SIG-M5 (cell line): ENCODE measurements at places on chromosomes 1 and 21.

- no peak for DNase-seq
Observed at GRCh38 chr1:188240772-188241406, 1412.1 kb downstream of the PLA2G4A start.

- DNase-seq = no peak
Observed at GRCh38 chr1:42992054-42992571, 33.4 kb upstream of the SLC2A1 start.

GRCh38 chr21:37619464-37619974, 252.9 kb downstream of the DYRK1A start:
- DNase-seq = no peak

DNA sequence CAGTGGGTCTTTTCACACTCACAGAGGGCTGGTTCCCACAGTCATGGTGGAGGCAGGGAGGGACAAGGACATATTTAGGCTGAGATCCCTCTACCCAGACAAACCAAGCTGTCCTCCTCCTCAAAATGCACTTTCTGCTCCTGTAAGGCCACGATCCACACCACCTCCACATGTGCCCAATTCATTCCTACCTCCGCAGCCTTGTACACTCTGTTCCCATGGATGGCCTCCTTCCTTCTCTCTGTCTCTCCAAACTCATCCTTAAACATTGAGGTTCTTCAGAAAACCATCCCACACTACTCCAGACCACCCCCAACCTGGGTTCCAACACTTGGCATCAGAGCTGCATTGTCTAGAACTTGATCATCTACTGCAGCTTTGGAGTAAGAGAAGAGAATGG, 404.3 kb upstream of the BEND5 start:
- DNase-seq = no peak

- DNase-seq = no peak
Observed at GRCh38 chr1:22976461-22977243, 4.0 kb upstream of the LACTBL1 start.

DNA sequence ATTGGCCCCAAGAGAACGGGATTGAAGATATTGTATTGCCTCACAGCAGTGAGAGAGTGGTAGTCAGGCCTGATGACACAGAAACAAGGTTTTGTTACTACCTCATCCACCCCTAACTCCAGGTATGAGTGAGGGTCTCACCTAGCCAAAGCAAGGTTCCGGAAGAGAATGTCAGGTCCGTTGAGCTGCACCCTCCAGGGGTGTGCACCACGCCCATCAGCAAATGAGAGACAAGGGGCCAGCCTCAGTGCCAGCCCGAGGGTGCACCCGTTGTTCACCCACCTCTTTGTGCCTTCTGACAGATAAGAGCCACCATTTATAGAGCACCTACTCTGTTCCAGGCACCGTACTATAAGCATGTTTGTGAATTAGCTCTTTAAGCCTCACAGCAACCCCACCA, 121.9 kb upstream of the IPO9 start:
- no peak for DNase-seq

GRCh38 chr1:119617751-119618691, 30.0 kb downstream of the ZNF697 start:
- no peak for DNase-seq

DNA sequence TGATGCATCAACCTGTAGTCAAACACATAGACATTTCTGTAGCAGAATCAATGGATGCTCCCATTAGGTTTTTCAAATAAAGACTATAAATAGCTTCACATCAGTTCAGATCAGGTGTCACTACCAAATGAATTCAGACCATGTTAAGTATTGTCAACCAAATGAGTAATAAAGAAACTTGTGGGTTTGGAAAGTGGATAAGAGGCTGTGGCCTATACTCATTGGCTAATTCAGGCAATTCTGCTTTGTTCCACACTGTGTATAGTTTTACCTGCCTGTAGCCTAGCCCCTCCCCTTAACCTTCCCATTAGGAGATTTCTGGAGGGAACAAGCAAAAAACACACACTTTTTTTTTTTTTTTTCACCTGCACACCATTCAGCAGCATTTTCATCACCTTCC, 321.2 kb downstream of the HLX start:
- DNase-seq = no peak

GRCh38 chr1:221667504-221667903, 74.4 kb downstream of the DUSP10 start:
- peak; percentile 36 for DNase-seq

DNA sequence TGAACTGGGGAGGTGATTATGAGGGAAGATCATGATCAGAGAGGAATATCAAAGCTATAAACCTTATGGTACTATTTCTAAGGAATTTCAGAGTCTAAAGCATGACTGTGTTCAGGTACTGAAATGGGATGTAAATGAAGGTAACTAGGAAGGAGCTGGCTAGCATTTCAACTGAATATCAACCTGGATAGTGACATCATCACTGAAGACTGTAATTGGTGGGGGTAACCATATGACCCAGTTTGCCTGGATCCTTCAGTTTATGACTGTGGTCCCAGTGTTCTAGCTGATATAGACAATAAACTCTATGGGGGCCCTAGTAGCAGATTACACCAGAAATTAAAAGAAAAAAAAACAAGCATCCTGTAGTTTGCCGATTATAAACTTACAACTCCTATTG, 120.8 kb downstream of the APP start:
- no peak for DNase-seq

GRCh38 chr1:119475866-119476439, 31.1 kb upstream of the HSD3B1 start:
- DNase-seq = no peak

- DNase-seq = no peak
Observed at GRCh38 chr1:40861224-40862003, 749 bp downstream of the CITED4 start.

DNA sequence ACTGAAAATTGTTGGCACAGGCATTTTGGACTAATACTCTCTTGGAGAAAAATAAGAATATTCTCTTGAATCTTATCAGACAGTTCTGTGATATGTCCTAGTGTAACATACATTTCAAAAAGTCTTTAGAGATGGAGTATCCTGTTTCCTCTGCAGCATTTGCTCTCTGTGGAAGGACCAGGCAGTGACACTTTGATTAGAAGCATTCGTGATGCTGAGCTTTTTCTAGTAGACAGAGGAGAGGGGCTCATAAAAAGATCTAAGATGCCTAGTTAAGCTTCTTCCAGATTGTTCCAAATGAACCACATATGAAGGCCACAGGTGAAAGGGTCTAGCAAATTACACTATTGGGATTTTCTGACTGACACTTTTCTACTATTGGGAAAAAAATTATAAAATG, 120.3 kb downstream of the C1orf21 start:
- no peak for DNase-seq

- no peak for DNase-seq
Observed at GRCh38 chr1:68528243-68528642, 31.4 kb upstream of the DEPDC1 start.

- no peak for DNase-seq
Observed at GRCh38 chr1:18001725-18002124, 105.9 kb upstream of the IGSF21 start.

DNA sequence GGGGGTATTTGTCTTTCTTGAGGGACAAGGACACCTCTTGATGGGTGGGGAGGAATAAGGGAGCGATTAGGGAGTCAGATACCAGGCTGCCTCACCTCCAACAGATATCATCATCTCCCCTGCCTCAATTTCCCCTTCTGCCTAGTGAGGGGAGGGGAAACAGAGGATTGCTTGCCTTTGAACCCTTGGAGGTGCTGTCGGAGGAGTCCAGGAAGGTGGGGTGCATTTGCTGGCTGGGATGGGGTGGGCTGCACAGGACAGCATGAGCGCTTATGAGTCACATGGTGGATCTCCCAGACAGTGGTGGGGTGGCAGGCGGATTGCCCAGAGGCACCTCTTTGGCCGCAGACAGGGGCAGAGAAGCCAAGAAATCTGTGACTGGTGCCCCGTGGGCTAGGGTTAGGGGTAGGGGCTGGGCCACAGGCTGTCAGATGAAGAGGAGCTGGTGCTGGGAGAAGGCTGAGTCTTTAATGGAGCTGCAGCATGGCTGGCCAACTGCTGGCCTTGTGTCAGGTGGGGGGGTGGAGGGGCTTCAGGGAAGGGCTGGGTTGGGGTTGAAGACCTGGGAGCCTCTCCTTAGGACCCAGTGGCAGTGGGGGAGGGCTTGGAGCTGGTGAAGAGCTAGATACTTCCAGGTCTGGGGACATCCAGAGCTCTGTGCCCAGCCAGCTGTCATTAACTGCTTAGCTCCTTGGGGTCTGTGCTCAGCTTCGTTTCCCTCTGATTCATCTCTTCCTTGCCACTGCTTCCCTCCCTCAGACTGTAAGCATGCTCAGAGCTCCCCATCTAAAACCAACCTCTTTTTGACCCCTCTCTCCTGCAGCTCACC, 7.0 kb upstream of the ADORA1 start:
- no peak for DNase-seq

DNA sequence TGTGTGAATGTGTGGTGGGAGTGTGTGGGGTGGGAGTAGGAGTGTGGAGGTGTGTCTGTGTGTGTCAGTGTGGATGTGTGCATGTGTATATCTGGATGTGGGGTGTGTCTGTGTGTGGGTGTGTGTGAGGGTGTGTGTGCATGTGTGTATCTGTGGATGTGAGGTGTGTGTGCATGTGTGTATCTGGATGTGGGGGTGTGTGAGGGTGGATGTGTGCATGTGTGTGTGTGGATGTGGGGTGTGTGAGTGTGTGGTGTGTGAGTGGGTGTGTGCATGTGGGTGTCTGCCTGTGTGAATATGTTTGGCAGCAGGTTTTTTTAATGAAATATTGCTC, 106.1 kb downstream of the PDE9A start:
- DNase-seq = no peak

DNA sequence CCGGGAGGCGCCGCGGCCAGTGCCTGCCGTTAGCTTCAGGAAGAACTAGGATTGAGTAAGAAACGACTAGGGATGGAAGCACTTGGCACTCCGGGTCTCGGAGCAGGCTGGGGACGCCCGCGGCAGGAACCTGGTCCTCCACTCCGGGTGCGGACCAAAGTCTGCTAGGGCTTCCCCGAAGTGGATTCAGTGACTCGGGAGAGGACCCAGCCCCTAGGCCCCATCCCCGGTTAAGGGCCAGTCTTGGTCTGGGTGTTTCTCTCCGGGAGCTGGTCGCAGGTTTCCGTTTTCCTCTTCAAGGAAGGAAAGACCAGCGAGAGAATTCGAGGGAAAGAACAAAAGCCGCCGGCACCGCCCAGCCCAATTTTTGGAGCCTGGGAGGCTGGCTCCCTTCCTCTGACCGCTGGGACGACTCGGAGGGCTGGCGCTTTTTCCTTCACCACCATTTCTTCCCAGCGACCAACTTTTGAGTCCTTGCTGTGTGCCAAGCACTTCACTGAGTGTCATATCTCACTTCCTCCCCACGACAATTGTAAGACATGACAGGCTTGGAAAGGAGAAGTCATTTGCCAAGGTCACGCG, 16.8 kb upstream of the STMN1 start:
- no peak for DNase-seq

DNA sequence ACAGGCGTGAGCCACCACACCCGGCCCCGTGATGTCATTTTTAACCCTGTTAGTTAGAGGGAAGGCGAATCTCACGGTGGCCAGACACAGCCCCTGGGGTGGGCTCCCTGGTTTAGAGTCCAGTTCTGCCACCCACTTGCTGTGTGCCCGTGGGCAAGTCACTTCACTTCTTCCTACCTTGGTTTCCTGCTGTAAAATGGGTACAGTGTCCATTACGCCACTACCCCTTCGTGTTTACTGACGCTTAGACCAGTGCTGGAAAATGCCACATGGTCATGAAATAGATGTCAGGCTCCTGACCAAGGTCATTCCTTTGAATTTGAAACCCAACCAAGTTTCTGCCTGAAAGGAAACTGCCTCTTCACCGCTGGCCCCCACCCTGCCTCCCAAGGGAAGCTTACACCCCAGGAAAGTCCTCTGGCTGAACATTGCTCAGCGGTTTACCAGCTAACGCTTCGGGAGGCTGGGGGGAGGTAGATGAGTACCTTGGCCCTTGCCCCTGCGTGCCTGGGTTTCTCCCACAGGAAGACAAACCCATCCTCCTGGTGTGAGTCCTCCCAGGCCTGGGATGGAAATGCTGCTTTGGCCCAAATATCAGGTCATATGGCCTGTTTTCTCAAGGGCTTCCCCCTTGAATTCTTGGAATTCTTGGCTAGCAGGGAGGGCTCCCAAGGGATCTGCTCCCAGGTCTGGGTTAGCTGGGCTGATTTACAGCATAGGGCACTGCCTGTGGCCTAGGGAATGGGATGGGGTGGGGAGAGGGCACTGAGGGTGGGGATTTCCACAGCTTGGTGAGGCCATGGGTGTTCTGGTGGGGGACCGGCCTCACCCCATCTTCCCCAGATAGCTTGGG, 7.6 kb upstream of the AADACL4 start:
- no peak for DNase-seq

GRCh38 chr1:165134431-165134830, 222.1 kb downstream of the LMX1A start:
- no peak for DNase-seq

DNA sequence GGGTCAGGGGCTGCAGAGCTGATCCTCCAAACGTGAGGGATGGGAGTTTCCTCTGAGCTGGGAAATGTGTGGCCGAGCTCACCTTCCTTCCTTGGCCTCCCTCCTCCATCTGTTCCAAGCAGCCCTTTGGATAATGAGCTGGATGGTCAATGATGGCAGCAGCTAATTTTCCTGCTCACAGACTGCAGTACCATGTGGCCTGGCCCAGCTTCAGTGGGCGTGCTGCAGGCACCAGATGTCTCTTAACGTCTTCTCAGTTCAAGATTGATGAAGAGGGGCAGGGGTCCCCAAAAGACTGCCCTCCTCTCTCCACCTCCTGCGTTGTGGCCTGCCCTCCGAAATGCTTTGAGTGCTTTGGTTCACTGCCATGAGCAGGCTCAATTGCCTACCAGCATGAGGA, 86.0 kb downstream of the UBIAD1 start:
- no peak for DNase-seq

DNA sequence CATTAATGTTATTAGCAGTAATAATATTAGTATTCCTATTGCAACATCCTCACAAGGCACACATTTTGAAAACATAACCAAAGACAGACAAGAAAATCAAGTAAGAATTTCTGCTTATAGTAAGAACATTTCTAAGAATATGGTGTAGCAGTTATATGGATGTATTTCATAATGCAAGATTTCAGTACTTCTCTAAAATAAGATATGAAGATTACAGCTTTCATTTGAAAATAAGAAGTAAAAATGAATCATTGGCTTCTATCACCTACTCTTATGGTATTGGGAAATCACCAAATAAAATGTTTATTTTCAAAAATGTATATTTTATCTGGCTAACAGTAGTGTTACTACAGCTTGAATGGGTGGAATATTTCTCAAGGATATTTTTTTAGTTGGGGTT, 103.8 kb upstream of the USP25 start:
- DNase-seq = no peak

DNA sequence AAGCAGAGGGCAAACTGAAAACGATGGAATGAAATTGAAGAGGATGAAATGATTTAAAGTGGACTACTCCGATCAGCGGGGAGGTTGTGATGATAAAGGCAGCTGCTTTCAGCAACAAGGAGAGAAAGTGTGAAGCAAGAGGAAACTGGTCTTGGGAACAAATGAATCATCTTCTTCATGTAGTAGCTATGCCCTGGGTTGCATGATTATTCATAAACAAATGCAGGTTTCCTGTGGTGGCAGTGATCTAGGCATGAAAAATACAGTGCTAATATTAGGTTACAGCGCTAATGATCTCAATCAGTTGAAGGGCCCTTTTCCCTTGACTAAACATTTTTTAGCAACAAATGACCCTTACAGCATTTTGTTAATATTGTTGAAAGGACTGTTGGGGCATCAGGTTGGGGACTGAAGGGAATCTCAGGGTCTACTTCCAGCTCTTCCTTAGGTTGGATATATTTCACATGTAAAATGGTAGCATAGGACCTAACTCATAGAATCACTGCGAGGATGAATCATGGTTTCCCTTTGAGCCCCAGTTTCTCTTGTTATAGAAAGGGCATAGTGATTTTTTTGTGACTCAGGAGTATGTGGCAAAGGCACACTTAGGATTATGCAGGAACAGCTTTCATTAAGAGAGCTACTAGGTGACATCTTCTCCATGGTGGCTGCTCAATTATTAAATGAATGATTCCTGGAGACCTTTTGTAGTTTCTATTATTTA, 1.9 kb upstream of the ZFYVE9 start:
- peak; percentile 49 for DNase-seq
